ENCODE measurements at places on chromosomes 3 and 15.

GRCh38 chr3:13892304-13892703 is 12.4 kb upstream of the WNT7A start:
- no peak for DNase-seq

DNA sequence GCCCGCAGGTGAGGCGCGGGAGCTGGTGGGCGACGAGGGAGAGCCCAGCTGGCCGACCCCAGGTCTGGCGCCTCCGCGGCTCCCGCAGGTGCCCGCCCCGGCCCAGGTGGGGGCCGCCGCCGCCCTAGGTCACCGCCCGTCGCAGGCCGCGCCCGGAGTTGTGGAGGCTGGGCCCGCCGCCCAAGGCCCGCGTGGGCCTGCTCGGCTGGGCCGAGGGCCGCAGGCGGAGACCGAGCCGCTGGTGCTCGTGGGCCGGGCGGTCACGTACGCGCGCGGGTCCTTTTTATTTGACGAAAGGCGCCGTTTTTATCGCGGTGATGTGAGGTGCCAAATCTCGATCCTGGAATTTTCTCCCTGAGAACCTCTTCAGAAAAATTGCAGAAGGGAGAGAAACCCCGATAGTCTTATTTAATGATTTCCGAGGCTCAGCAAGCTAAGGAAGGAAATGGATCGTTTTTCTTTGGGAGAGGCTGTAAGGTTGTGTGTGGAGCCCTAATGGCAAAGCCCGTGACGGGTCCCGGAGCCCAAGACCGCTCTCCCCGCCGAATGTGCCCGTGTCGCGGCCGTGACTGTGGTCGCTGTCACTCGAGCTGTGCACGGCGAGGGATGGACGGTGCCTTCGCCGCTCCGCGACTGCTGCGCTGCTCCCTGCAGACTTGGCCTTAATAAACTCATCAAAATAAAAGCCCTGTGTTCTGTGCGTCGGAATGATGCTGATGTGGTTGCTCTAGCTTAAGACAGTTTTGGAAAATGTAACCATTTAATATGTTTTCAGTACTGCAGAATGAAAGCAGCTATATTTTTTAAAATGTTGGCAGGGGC is 612 bp downstream of the APPL1 start:
- DNase-seq: no peak

DNA sequence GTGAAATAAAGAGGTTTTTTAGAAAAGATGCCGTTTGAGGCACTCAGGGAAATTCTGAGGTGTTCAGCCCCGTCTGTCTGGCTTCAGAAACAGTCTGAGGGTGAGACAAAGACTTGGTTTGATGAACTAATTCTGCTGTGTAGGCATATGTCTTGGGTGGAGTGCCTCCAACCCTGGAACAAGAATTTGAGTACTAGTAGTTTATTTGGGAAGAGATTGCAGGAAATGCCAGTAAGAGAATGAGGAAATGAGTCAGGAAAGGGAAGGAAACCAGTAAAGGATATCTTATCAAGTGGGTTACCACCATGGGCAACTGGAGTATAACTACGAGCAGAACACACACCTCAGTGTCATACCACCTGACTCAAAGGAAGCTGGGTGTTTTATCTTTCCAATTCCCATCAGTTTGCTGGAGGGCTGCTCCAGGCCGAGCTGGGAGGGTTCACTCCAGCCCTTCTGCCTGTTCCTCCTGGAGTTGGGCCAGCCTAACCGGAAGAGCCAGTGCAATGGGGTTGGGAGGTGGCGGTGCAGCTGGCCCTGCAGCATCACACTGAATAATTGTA is 75.3 kb downstream of the TGFBR2 start:
- DNase-seq: no peak

DNA sequence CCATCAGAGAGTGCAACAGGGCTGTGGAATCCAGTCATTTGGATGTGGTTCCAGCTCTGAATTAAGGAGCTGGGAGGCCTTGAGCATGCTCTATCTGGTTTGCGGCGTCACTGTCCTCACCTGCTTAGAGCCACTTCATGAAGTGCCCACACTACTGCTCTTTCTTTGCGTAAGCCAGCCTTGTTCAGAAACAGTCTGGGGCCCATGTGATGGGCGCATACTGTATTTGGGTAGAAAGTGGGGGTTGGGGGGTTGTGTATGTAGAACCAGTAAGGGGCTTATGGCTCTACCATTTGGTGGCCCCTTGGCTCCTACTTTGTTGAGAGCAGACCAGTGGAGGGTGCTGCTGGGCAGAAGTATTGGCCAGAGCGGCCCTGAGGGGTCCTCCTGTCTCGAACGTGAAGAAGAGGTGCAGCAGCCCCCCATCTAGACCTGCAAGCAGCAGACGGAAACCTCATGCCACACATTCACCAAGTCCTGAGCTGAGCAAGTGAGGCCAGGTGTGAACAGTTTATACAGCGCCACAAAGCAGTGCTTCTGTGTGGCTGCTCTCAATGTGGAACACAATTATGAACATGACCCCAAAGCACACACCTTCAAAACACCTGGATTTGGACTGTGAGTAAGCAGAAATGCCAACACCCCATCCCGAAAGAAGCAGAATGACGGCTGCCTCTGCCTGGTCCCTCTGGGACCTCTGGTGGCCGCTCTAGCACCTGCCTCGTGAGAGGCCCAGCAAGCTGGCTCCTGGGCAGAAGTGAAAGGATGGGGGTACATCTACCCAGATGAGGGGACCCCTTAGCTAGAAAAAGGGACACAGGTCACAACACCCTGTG is 26.6 kb downstream of the SRPRB start:
- no peak for DNase-seq

- DNase-seq: no peak
These were observed 323.6 kb upstream of the CTDSPL start for GRCh38 chr3:37537914-37538691.

DNA sequence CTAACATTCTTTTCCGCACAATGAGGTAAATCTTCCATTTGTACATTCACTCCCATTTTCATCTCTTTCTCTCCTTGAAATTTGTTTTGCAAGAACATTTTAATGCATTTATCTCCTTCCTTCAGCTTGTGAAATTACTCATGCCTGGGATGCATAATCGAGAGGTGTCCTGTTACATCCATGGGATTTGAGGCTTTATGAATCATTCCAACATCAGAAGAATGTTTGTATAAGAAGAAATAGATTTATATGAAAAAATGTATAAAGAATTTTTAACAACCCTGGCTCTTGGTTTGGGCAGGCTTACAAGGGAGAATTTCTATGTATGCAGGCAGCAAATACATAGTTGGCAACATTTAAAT is 93.2 kb upstream of the MBNL1 start:
- no peak for DNase-seq

- DNase-seq: no peak
These were observed 27.2 kb upstream of the SLC41A3 start for GRCh38 chr3:126111126-126111551.

DNA sequence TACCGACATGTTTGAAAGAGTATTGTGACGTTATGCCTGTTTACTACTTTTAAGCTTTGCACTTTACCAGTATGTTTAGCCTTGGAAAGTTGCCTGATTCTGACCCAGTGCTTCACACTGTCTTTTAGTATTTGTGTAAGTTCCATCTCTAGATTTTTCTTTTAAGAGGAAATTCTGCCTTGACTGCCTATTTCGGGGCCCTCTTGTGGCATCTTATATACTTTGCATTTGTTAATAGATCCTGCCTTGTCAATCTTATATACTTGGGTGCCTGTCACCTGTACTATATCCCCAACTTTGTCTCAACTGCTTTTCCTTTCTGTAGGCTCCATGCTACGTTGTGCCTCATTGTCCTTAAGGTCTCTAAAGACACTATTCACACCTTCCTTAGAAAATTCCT is 244.6 kb downstream of the STXBP5L start:
- no peak for DNase-seq

GRCh38 chr15:34056911-34057310 is 17.9 kb upstream of the AVEN start:
- DNase-seq: no peak

Measured in stimulated activated CD8-positive, alpha-beta memory T cell treated with anti-CD3 and anti-CD28 coated beads, Interleukin-15, amount 100 ng/mL, for 1 hour (primary cell).